Skin of body (tissue), 3 donors: ENCODE measurements at places on chromosomes 5 and 9. TPM values are rescaled to one million over a fixed set of nuclear protein-coding genes. Genes with fewer than 3 reads are reported as not detected.

Gene PALM2AKAP2
- total RNA-seq, result 22.3 TPM

- DNase-seq, result no peak
Measured at GRCh38 chr5:130605234-130605633, 559.8 kb downstream of the HINT1 start.

DNA sequence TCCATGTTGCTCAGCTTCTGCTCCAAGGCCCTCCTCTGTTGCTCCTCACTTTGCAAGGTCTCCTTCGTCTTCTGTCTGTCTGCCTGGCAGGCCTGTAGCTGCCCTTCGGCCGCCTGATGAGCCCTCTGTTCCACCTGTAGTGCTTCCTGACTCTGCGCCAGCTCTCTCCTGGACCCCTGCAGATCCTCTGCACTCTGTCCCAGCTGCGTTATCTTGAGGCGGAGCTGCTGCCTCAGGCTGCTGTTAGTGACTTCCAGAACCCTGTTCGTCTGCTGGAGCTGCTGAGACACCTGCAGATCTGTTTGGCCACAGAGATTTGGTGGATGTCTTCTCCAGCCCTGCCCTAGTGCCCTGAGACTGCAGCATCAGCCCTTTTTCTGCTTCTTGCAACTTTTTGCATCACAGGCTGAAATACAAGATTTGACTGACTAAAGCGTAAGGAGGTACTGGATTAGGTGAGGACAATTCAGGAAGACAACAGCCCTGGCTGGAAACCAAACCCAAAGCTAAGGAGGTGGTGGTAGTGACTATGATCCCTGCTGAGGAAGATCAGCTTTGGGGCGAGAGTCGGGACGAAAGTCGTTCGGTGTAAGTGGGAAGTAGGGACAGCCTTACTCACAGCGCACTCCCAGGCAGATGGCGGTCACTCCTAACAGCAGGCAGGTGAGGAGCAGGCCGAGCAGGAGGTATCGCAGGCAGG lies 2.1 kb downstream of the CD72 start:
- no peak for DNase-seq

DNA sequence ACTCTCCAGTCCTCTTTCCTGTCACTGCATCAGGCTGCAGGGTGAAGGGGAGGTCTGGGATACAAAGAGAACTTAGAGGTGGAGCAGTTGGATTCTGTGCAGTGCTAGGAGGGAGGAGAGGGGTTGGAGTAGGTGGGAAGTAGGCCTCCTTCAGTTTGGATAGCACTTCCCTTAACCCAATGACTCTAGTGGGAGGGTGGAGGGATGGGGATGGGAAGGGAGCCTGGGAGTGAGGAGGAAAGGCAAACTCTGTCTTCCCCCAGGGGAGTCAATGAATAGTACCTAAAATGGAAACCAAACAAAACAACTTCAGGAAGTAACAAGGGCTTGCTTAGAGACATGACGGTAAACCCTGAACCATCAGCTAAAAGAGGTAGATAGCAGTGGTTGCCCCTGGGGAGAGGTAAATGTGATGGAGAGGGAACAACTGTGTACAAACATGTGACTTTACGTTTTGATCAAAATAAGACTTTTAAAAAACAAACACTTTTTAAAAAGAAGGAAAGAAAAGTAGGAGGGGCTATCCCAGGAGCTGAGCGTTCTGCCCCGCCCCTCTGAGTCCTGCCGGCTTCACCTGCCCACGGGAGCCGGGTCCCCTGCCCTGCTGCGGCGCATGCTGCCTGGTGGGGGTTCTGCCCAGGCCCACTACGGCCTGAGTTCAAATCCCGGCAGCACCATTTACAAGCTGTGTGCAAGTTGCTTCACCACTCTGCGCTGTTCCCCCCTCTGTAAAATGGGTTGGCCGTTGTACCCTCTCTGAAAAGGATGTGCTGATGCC lies 30.9 kb downstream of the GSN start:
- DNase-seq, result peak; percentile 69

- no peak for DNase-seq
Measured at GRCh38 chr5:31850981-31851689, 212.2 kb downstream of the PDZD2 start.
